ENCODE measurements at places on chromosomes 4 and X. TPM values are rescaled to one million over a fixed set of nuclear protein-coding genes. Genes with fewer than 3 reads are reported as not detected.

NSG1 gene
- not detected for total RNA-seq

SGMS2 gene
- 17.1 TPM for total RNA-seq

GRCh38 chr4:102754044-102754443 is 6.7 kb downstream of the MANBA start:
- H3K4me1 ChIP-seq, result peaks cover 2% of the 10 kb centered on the region
- no peak overlapping the region for H3K27ac ChIP-seq
- H3K4me3 ChIP-seq, result no peak overlapping the region
- H3K36me3 ChIP-seq, result peaks cover 3% of the 10 kb centered on the region
- DNase-seq, result no peak
- H3K27me3 ChIP-seq, result no peaks in the 10 kb centered on the region

GRCh38 chr4:113662581-113662980 is 99.0 kb downstream of the CAMK2D start:
- no peaks in the 10 kb centered on the region for H3K36me3 ChIP-seq
- no peak for DNase-seq
- H3K4me1 ChIP-seq, result peaks cover 34% of the 10 kb centered on the region
- H3K4me3 ChIP-seq, result no peak overlapping the region
- no peaks in the 10 kb centered on the region for H3K27me3 ChIP-seq

GRCh38 chrX:39222346-39223113 is 421.3 kb downstream of the MID1IP1 start:
- no peaks in the 10 kb centered on the region for H3K27me3 ChIP-seq
- no peak overlapping the region for H3K4me3 ChIP-seq
- no peak overlapping the region for H3K27ac ChIP-seq
- DNase-seq, result no peak

DNA sequence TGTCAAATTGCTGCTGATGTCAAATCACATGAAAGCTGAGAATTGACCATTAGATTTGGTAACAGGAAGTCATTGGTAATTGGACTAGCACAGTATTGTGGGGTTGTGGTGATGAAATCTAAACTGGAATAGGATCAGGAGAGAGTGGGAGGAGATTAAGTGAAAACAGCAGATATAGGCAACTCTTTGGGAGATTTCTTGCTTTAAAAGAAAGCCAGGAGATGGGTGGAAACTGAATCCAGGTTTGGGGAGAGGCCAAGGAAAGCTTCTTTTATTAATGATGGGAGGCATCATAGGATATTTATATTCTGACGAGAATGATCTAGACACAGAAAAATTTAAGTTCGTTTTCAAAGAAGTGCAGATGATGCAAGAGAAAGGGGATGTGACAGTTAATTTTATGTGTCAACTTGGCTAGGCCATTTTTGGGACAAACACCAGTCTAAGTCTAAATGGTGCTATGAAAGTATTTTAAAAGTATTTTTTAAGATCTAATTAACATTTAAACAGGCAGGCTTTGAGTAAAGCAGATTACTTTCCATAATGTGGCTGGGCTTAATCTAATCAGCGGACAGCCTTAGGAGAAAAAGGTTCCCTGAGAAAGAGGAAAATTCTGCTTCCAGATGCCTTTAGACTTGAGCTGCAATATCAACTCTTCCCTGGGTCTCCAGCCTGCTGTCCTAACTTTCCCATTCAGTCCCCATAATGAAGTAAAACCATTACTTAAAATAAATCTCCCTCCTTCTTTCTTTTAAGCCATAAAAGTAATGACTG is 24.7 kb downstream of the SEC24D start:
- no peaks in the 10 kb centered on the region for H3K27me3 ChIP-seq
- DNase-seq, result no peak
- no peak overlapping the region for H3K4me3 ChIP-seq
- peaks cover 2% of the 10 kb centered on the region for H3K4me1 ChIP-seq
- H3K27ac ChIP-seq, result peak overlapping the region; percentile 14

- DNase-seq, result no peak
- peaks cover 8% of the 10 kb centered on the region for H3K27me3 ChIP-seq
- H3K4me3 ChIP-seq, result no peak overlapping the region
Measured at GRCh38 chr4:20983763-20984575, 283.7 kb downstream of the PACRGL start.

GRCh38 chr4:79225360-79225759 is 100.5 kb downstream of the NAA11 start:
- no peaks in the 10 kb centered on the region for H3K36me3 ChIP-seq
- DNase-seq, result no peak
- H3K4me3 ChIP-seq, result no peak overlapping the region
- H3K4me1 ChIP-seq, result no peaks in the 10 kb centered on the region
- no peak overlapping the region for H3K27ac ChIP-seq

GRCh38 chr4:153295131-153295755 is 49.2 kb upstream of the MND1 start:
- no peak overlapping the region for H3K27ac ChIP-seq
- H3K36me3 ChIP-seq, result peaks cover 51% of the 10 kb centered on the region
- H3K4me3 ChIP-seq, result no peak overlapping the region
- no peak for DNase-seq

DNA sequence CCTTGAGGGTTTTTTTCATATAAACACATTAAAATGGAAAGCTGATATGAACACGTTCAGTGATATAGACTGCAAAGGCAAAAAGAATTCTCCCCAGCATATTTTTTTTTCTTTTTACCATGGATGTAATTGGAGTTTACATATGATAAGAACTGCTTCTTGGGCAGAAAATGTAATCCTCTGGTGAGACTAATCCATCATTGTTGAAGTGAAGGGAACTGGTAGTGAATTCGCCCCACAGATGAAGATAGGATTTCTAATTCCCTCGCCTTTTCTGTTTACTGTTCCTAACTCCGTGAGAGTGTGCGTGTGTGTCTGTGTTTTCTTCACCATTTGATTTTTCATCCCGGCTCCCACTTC is 88.9 kb downstream of the GPR143 start:
- peaks cover 4% of the 10 kb centered on the region for H3K4me1 ChIP-seq
- H3K36me3 ChIP-seq, result peaks cover 12% of the 10 kb centered on the region
- no peak overlapping the region for H3K4me3 ChIP-seq
- no peaks in the 10 kb centered on the region for H3K27me3 ChIP-seq
- no peak for DNase-seq
- no peak overlapping the region for H3K27ac ChIP-seq

Measured in osteocyte (in vitro differentiated cells).